ENCODE measurements at places on chromosomes 2 and 18.

- DNase-seq, result peak; percentile 54
Observed at GRCh38 chr2:113324684-113325160, 46.0 kb upstream of the PAX8 start.

DNA sequence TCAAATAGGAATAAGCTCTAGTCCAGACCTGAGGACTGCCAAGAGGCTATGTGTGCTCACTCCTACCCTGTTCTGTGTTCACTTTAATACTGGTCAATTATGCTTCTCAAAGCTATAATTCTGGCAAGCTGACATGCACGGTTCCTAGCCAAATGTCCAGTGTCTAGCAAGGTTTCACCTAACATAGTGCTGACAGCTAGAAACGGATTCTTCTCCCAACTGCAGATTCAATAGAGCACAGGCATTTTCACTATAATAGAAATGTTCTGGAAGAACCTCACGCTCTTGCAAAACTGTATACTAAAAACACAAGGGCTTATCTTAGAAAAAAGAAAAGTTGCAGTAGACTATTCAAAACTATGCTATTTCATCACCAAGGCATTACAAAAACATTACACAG, 45.1 kb downstream of the HDAC4 start:
- DNase-seq, result no peak

DNA sequence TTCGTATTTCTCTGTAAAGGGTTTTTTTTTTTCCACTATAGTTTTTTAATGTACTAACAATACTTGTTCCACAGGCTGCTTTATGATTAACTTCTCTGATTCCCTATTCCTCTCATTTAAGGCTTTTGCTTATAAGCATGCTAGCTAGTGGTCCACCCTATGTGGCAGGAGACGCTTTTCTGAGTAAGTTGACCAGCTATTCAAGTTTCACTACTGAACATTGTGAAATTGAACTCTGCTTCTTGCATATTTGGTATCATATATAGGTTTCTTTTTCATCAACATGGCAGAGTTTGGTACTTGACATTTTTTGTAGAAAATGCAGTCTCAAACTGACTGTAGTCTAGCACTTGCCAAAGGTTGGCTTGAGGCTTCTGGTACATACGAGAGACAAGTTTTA, 74.2 kb downstream of the OTX1 start:
- DNase-seq, result no peak

GRCh38 chr18:5628512-5629255, 84.9 kb upstream of the EPB41L3 start:
- peak; percentile 47 for DNase-seq

- no peak for DNase-seq
Observed at GRCh38 chr2:47064106-47064505, 91.0 kb downstream of the STPG4 start.

GRCh38 chr18:41674506-41674905, 280.5 kb upstream of the PIK3C3 start:
- no peak for DNase-seq

DNA sequence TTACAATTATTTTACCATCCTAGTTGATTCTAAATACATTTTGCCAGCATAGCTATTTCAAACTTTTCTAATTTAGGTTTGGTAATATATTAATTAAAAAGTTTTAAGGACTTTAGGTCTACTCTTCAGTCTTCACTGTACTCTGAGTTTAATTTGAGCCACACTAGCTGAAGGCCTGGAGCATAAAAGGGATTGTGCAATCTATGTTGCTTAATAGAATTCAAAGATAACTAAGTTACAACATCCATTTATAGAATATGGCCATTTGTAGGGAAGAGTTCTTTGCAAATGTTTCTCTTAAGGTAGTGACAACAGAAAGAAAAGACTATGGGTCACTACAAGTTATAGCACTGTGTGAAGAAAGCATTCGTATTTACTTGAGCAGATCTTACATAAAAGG, 702.2 kb upstream of the NRXN1 start:
- no peak for DNase-seq

- no peak for DNase-seq
Observed at GRCh38 chr2:209499069-209499468, 75.2 kb downstream of the MAP2 start.
